8988T (cell line): ENCODE measurements at places on chromosomes 4 and X.

- DNase-seq = no peak
These were observed 49.7 kb downstream of the HTT start for GRCh38 chr4:3124070-3124767.

DNA sequence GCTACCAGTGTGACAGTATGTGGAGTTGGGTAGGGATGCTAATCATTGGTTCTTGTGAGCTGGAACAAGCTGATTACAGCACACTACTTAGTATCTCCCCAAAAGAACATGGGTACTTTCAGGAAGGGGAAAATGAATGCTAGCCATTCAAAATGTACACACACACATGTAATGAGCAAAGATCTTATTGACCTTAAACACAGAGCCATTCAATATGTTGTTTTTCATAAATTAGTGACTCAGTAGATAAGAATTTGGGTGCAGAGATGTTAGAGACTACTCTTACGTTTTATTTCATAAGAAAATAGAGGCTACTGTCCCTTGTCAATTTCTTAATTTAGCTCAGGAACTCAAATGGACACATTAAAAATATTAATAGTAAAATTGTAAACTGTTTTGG is 509.5 kb upstream of the ATOH1 start:
- no peak for DNase-seq

GRCh38 chr4:151688003-151688784 is 72.6 kb downstream of the GATB start:
- no peak for DNase-seq

DNA sequence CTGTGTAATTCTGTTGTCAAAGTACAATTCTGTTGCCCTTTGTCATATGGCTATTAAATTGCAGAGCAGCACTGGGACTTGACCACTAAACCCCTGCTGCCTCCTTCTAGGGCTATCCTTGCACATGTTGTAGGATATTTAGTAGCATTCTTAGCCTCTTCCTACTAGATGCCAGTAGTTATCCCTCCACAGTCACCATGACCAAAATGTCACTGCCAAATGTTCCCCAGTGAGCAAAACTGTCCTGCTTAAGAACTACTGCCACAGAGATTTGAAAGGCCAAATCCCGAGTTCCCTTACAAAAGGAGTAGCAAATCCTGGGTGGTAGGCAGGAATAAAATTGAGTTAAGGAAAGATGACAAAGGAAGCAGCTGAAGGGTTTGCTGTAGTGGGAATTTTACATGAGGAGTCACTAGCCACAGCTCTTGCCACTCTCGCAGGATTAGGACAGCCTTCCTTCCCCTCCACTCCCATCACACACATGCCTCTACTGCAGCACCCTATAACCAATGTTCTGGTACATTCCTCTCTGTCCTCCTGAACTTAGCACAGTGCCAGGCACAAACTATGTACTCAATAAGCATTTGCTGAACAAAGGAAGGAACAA is 8.4 kb downstream of the APBB2 start:
- DNase-seq = no peak

DNA sequence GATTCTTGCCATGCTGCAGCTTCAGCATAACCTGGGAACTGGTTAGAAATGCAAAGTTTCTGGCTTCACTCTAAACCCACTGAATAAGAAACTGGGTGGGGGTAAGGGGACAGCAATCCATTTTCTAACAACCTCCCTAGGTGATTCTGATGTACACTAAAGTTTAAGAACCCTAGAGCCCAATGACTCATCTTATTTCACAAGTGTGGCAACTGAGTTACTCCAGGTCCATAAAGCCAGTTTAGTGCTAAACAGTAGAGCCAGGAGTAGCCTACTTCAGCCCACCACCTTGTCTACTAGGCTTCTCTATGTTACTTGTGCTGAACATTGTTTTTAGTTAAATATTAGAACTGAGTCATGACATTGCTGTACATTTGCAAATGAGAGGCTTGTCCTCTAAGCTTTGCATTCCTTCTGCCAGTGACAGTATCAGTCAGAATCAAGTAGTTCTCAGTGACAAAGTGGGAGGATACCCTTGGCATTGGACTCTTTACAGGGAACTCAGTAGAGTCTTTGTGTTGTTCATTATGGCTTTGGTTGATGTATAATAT is 518.0 kb downstream of the RPA4 start:
- DNase-seq = no peak

DNA sequence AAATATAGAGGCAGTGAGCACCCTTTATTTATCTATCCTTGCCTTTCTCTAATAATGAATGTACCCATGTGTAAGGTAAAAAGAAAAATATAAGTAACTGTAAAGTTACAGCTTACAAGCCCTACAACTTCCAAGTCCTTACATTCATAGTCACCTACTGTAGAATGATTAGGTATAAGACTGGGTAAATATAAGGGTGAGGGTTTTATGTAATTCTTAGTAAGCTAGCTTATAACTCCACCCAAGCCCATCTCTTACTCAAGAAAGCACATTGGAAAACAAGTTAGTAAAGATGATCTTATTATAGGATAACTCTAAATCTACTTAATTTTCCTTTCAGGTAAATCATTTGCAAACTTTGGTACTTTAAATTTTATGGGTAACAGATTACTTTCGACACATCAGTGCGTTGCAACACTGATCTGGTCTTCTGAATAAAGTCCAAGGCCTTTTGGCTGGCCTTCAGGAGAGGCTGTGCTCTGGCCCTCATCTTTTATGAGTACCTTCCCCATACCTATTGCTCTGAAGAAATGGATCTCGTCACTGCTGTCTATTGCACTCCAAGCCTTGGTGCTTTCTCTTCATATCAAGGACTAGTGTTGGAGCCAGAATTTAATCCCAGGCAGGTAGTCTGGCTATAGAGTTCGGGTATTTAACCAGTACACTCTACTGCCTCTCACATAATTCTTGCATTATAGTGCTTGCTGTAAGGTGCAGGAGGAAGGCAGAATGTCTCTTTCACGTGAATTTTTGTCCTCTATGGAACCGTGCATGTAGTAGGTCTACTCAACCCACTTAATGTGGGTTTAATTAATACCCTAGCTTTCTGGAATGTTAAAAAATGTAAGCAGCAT is 443.6 kb upstream of the AR start:
- no peak for DNase-seq

DNA sequence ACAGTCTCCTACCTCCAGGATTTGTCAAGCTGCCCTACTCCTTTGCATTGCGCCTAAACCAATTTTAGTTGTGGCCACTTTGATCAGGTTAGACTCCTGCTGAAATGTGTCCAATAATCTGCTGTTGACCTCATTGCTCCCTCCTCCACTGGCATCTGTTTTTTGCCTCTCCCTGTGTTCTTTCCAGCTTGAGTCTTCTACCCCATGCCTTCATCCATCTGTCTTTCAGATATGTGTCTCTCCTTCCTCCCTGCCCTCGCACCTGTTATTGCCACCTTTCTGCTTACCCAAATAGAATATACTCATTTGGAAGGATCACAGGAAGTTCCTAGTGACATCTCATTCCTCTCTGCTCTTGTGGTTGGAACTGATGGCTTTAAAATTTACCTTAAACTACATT is 366.6 kb upstream of the CLNK start:
- no peak for DNase-seq
